ENCODE measurements at places on chromosomes 12 and 14. TPM values are rescaled to one million over a fixed set of nuclear protein-coding genes. Genes with fewer than 3 reads are reported as not detected.

- no peak for DNase-seq
Measured at GRCh38 chr14:52325126-52325525, 11.0 kb downstream of the PTGER2 start.

- no peak for DNase-seq
Measured at GRCh38 chr12:100265732-100266584, 921 bp downstream of the DEPDC4 start.

- DNase-seq, result no peak
Measured at GRCh38 chr14:30287579-30288445, 271.1 kb upstream of the G2E3 start.

DNA sequence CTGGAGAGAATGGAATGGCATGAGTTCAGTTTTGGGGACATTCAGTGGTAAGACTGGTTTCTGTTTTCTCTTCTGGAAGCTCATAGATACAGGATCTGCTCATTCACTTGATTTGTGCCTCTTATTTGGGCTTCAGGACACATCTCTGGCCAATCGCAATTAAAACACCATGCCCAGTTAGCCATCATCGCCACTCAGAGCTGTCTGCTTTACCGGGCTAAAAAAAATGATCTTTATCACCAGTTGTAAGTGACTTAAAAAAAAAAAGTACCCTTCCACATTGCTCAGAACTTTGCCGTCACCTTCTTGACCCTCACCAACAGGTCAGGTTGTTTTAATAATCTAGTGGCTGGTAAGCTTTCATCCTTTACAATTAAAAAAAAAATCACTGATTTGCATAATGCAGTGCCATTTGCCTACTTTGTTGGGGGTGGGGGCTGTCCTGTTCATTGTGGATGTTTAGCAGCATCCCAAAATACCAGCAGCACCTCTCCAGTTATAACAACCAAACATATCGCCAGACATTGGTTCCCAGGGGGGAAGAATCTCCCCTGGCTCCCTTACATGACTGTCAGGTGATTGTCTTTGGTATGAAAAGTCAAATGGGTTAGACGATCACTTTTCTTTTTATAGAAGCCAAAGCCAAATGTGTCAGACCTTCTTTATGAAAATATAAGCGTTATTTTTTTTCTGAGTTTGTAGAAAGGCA, 150.1 kb downstream of the PRKCH start:
- no peak for DNase-seq

DNA sequence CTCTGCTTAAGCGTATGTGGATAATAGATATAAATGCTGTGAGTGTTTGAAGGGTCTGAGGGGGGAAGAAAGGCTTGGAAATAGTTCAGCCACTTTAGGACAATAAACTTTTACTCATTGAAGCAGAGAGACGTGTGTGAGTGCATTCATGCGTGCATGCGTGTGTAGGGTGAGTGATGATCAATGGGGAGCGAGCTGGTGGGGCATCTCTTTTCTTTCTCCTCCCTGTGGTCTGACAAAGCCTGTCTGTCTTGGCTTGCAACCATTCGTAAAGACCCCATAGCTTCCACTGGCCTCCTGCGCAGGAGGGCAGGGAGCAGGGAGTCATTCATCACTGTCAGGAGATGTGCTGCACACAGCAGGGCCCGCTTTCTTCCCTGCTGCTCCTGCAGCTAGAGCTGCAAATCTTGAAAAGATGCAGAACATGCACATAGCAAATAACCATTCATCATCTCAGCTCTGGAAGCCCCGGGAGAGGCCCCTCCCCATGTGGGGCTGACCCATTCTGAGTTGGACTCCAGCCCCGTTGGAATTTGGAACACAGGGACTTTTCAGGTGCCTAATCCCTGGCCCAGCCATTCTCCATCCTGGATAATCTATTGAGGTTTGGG, 223.2 kb downstream of the PPM1H start:
- no peak for DNase-seq

DNA sequence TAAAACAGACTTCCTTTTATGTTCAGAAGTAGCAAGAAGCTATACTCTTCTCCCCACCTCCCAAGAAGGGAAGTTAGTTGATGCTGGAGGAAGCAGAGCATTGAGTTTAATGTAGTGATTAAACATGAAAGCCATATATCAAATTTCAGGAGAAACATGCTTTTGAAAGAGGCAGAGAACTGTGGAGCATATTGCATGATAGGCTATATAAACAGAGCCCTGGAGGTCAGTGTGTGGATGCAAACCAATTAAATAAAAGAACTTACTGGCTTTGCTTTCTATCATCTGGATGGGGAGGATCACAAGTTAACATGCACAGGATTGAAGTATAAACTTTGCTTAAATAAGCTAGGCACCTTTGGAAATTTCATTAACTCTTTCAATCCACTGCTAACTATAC, 94.1 kb downstream of the MSRB3 start:
- no peak for DNase-seq

DNA sequence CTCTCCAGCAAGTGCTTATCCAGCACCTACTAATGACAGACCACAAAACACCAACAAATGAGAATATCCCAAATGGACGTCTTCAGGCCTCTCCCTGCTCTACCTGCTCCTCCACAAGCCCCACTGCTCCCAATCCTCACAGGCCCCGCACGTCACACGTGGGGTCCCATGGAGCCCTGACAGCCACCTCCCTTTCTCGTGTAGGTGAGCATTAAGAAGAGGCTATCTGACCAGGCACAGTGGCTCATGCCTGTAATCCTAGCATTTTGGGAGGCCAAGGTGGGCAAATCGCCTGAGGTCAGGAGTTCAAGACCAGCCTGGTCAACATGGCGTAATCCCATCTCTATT, 5.4 kb downstream of the RIMBP2 start:
- no peak for DNase-seq

- DNase-seq, result no peak
Measured at GRCh38 chr14:59346796-59347510, 118.2 kb downstream of the GPR135 start.

- DNase-seq, result no peak
Measured at GRCh38 chr14:67673451-67673850, 981 bp downstream of the VTI1B start.

DNA sequence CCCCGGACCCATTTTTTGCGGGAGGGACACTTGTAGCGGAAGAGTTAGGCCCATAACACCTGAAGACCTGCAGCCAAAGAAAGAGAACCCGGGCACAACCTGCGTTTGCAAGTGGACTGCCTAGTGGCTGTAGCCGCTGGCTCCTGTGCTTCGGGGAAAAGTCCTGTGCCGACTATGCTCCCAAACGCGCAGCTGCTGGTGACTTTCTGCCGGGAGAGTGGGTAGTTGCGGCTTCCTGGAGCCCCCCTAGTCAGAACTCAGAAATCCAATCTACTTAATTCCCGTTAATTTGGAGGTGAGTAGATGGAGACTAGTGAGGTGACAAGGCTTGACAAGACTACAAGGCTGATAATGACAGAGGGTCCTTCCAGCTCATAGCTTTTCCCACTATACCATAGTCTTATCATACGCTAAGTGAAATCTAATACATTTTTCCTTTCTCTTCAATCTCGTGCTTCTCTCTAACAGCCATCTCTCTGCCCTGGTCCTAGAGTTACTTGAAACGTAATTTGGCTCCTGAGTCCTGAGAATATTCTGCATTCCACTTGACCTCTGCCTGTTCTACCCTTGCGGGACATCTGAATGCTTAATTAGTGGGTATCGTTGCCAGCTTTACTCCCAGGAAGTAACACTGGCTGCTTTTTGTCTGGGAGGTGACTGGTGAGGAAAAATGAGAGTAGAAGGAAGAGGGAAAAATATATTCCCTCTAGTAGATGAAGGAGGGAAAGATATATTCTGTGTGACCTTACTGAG, 556 bp downstream of the MTHFD1 start:
- DNase-seq, result peak; percentile 48

GRCh38 chr14:61690982-61691381, 4.3 kb upstream of the HIF1A start:
- no peak for DNase-seq

GRCh38 chr12:121580959-121581685, at the start of gene KDM2B:
TSS of gene KDM2B (minus strand) at chr12:121581023. CDS start at chr12:121580911, 112 bp downstream.
- peak; percentile 73 for DNase-seq

- no peak for DNase-seq
Measured at GRCh38 chr14:89740241-89740640, 214.3 kb downstream of the EFCAB11 start.

- DNase-seq, result no peak
Measured at GRCh38 chr14:35556548-35556947, 22.6 kb downstream of the INSM2 start.

GRCh38 chr12:1606021-1606622, 11.7 kb upstream of the FBXL14 start:
- DNase-seq, result peak; percentile 61

DNA sequence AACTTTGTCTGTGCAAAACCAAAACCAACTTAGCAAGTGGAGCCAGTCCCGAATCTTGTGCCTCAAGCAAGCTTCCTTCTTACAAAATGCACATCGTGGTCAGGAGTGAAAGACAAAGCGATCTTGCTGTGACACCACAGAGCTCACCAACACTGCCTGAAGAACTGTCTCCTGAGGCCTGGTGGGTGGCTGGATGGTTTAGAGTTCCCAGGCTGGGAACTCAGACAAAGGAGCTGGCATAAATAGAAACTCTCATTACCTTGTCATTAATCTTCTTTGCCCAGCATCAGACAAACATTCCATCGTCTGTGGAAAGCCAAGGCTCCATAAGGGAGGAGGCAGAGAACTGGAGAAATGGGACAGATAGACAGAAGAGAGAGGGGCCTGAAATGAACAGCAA, 144.8 kb downstream of the KCNA5 start:
- no peak for DNase-seq

DNA sequence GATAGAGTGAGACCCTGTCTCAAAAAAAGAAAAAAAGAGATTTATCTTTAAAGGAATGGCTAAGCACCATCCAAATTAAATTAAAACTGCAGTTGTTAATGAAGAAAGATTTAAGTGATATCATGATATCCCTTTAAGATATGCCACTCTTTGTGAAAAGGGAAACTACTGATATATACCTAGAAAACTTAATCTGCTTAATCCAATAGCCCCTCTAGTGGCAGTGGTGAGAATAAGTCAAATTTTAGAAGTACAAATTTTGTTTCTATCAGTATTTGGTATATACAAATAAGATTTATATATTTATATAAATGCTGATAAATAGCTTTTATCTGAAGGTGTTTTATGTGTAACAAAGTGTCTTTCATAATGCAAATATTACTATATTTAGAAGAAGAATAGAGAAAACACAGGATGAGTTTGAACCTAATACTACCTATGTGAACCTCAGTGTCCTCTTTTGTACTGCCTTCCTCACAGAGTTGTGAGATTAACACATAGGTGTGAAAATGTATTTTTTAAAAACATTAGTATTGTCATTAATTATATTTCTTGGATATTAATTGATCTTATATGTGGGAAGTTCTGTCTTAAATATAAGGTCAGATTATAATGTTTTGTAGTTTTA, 51.4 kb upstream of the GARIN2 start:
- peak; percentile 43 for DNase-seq

- no peak for DNase-seq
Measured at GRCh38 chr14:42470427-42470719, 863.7 kb downstream of the LRFN5 start.

- no peak for DNase-seq
Measured at GRCh38 chr12:19042221-19042620, 87.3 kb upstream of the PLEKHA5 start.

DNA sequence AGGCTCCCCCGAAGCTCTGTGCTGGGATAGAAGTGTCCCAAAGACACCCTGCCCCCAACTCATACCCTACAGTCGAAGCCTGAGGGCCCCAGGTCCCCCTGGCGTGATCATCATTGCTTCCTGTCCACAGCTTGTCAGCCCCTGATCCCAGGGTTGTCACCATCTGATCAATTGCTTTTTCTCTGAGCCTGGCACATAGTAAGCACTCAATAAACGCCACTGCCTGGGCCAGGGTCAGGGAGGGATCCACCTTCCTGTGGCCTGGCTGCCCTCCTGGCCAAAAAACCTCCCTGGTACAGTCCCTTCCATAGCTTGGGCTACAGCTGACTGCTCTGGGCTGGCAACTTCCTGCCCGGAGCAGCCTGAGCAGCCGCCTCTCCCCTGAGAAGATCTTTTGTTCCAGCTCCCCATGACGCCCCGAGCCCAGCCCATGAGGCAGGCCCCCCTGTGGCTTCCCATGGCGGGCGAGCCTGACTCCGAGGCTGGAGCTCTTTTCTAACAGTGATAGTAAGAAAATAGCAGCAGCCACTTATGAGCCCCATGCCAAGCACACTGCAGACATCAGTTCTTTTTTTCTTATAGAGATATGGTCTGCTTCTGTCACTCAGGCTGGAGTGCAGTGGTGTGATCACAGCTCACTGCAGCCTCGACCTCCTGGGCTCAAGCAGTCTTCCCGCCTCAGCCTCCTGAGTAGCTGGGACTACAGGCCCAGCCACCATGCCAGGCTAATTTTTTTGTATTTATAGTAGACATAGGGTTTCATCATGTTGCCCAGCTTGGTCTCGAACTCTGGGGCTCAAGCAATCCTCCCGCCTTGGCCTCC, 6.5 kb downstream of the SH2B3 start:
- DNase-seq, result peak; percentile 81

GRCh38 chr14:74949191-74949601, 6.2 kb downstream of the PGF start:
- no peak for DNase-seq

DNA sequence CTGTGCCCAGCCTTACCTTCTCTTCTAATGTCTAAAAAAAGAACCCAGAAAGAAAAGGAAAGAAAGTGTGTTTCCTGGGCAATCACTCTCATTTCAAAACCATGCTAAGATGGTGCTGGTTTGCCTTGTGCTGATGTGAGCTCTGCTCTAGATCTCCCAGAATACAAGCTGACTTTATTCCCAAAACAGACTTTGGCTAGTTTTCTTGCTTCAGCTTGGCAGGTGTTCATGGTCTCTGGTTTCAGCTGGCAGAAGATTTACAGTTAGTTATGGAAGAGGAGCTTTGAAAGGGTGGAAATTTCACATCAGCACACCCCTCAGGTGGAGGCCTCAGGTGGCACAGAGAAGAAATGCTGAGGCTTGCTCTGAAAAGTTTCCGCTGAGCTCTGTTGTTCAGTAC, 34.4 kb downstream of the PPP1R36 start:
- no peak for DNase-seq

- peak; percentile 89 for DNase-seq
Measured at GRCh38 chr12:51028126-51028812, 2.1 kb upstream of the SLC11A2 start.

- no peak for DNase-seq
Measured at GRCh38 chr14:32514681-32515080, 185.6 kb downstream of the AKAP6 start.

Gene IQSEC3
- 2.1 TPM for total RNA-seq

Gene DBX2
- total RNA-seq, result not detected

Gene PRKD1
- total RNA-seq, result 9.7 TPM

Gene NRL
- 2.2 TPM for total RNA-seq

Gene BDKRB1
- total RNA-seq, result not detected

Gene ZDHHC22
- total RNA-seq, result 29.3 TPM

Gene TAS2R9
- total RNA-seq, result not detected

Gene RNASE3
- not detected for total RNA-seq
